ENCODE measurements at places on chromosomes 3 and 15.

DNA sequence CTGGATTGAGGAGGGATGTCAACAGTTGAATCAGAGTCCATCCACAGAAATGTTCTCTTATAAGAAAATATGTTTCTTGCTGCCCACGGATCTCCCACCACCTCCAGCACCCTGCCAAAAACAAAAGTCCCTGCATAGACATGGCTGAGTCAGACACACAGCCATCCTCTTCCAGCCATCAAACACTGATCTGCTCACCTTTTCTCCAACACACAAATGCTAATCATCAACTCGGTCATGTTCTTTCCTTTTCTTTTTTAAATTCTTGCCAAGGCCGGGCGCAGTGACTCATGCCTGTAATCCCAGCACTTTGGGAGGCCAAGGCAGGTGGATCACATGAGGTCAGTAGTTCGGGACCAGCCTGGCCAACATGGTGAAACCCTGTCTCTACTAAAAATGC, 110.7 kb upstream of the IL12A start:
- no peak for DNase-seq

DNA sequence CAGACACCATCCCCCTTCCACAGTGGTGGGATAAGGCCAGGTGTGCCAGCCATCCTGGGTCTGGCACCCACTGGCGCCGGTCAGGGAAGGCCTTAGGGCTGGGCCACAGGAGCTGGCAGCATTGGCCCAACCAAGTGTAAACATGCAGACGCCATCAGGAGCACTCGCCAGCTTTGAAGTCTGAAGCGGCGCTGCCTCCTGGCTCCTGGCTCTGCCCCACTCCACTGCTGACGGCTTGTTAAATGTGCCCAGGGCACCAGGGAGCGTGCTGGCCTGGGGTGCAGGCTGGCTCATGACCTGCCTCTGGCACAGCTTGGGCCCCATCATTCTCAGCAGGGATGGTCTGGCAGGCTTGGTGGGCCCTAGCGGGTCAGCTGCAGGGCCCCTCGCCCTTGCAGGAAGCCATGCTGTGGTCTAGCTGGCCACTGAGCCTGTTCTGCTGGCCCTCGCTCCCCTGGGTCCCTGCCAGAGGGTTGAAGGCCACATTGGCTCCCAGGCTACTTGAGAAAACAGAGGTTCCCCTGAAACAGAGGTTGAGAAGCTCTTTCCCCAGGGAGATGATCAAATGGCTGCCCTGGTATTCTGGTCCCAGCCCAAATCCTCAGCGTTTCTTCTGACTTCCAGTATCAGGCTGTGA, 116.6 kb downstream of the DNAJB8 start:
- no peak for DNase-seq

- no peak for DNase-seq
Observed at GRCh38 chr15:59378855-59379254, 6.2 kb upstream of the MYO1E start.

GRCh38 chr3:125062904-125063618, 7.3 kb upstream of the HEG1 start:
- no peak for DNase-seq

DNA sequence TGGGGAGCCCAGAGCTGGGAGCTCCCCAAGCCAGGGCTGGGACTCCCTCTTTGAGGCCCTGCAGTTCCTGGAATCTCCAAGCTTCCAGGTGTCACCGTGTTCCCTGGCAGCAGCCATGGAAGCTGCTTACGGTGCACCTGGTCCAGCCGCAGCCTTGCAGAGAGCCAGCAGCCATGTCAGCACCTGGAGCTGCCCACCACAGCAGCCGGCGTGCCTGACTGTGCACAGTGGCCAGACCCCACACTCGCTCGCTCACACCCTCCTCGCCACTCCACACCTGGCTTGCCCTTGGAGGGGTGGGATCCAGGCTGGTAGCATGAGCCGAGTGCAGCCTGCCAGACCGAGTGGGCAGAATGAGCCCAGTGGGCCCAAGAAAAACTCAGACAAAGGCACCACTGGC, 14.8 kb upstream of the HTR3E start:
- no peak for DNase-seq

DNA sequence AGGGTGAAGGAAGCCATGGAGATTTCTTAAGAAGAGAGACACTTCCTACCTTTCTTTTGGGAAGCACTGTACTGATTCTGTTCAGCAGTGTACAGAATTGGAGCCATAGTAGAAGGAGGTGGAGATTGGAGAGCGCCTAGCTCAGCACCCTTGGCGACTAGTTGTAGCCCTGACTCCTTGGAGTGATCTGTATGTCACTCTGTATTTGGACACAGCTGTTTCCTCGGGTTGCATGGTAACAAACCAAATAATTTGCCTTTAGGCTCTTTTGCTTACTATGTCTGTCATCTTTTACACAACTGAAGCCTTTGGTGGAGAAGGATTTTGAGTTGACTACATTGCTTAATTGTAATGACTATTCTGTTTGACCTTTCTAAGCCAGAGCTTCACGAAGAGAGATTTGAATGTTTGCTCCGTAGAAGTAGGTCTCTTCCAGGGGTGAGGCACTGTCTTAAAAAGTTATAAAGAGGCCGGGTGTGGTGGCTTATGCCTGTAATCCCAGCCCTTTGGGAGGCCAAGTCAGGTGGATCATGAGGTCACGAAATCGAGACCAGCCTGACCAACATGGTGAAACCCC, 77.1 kb downstream of the AKAP13 start:
- DNase-seq: no peak

GRCh38 chr15:45251888-45252287, at the start of gene SLC28A2:
TSS of gene SLC28A2 (plus strand) at chr15:45252234. CDS start at chr15:45253216, 982 bp downstream.
- DNase-seq: no peak

DNA sequence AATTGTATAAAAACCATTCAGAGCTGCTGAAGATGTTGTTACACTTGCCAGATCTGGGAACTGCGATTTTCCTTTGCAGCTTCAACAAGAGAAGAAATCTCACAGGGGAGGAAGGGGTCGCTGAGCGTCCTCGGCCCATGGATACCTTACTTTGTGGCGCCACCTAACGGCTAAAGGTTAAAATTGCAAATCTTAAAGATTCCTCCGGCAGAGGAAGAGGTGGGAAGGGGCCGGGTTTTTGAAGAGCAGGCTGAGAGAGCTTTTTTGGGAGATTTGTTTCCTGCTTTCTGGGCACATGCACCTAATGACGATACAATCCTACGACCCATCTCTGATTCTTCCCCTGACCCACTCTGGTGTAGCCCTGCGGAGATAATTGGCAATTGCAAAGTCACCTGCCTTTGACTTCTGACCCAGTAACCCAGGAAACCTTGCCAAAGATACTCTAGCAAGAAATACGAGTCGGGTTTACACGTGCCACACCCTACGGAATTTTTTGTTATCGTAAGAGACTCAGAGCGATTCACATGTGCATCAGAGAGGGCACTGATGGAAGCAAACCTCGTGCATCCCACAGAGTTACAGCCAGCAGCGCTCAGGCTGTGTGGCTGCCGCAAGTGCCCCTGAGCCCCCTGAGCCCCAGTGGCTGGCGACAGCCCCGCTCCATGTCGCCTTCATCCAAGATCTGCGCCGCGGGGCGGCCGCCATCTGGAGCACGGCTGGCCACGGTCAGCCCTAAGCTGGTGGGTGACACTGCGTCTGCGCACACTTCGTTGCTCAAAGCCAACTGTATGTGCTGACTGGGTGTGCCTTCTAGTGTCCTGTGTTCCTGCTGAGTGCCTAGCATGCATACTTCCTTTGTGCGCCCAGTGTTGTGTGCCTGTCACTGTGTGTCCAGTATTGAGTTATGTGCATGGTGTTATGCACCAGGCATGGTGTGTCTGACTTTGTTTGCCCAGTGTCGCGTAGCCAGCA, 55.2 kb upstream of the CHRNA7 start:
- no peak for DNase-seq

DNA sequence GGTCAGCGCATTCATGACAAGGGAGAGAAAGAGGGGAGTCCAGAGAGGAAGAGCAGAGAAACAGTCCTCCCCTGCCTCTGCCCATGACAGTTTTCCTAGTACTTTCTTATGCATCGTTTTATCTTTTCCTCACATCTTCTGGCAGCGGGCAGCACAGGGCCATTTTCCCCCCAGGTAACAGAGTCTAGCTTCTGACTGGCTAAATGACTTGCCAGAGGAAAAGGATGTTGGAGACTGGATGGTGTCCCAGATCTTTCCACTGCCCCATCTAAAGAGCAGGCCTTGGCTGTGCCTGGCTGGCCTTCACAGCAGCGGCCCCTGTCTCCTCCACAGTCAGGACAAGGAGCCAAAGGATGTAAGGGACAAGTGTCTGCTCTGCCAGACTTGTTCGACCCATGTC, 59.3 kb downstream of the CTDSPL start:
- no peak for DNase-seq

DNA sequence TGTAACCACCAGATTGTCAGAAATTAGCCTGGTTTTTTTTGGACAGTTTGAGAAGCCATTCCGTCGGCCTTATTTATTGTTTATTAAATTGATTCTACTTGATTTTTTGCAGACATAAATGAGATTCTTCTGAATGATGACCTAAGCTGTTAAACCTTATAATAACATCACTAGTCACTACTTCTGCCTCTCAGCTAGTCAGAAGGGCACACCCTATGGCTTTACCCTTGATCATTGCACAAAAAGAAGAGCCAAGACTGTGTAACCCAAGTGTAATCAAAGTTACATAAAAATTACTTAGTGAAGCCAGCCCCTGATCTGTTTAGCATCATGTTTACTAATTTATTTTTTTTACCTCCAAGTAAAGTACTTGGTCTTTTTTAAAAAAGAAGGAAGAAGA, 64.3 kb downstream of the CHL1 start:
- no peak for DNase-seq

DNA sequence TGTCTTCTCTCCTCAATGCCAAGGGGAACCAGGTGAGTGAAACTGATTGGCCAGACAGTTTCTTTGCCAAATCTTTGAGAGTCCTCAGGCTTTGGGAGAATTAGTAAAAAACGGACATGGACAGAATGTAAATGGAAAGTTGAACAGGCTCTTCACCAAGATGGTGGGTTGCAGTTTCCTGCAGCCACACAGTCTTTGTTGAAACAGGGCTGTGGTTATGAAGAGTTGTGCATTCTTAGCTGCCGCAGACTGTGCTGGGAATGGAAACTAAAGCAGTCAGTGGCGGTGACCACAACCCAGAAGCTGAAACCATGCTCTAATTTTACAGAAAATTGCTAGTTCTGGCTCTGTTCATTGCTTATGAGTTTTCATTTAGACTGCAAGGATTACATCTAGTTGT, 42.1 kb upstream of the TASOR start:
- no peak for DNase-seq

GRCh38 chr3:186075489-186075888, 33.4 kb downstream of the ETV5 start:
- no peak for DNase-seq

DNA sequence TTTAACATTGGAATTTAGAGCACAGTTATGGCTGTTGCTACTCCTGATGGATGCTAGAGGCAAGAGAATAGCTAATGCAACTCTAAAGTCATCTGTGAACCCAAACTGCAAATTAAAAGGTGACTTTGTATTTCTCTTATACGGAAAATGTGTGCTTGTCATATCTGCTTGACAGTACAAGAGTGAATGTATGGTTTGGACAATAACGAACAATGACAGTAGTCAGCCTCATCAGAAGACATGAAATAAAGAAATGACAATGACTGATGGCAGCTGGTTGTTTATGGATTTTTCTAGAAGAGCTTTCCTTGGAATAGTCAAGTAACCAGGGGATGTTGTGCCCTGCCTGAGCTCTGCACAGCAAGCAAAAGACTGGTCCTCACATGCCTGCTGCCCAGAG, 168.8 kb upstream of the FEZF2 start:
- DNase-seq: no peak

DNA sequence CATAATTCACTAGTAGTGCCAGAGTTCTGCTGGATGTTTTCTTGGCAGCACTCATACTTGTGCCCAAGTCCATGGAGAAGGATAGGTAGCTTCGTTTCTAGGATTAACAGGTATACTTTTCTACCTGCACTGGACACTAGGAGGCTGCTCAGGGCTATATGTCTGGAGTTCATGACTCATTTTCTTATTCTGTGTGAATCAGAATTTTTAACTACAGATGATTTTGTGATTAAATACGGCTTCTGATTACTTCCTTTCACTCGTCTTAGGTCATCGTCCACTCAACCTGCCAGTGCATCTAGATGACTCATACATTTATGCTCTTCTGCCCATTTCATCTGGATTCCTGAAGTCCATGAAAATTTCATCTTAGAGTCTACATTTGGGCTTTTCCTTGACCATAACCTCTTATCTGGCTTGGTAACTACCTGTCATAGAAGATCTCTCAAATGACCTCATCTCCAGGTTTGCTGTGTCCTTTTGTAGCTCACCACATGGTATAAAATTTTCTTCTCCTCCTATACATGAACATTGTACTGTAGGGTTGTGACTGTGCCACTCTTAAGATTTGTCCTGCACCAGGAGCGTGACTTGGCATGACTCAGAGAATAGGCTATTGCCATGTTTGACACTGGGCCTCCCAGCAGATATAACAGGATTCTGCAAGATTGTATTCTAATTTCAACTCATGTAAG, 66.7 kb upstream of the GCSAM start:
- no peak for DNase-seq

DNA sequence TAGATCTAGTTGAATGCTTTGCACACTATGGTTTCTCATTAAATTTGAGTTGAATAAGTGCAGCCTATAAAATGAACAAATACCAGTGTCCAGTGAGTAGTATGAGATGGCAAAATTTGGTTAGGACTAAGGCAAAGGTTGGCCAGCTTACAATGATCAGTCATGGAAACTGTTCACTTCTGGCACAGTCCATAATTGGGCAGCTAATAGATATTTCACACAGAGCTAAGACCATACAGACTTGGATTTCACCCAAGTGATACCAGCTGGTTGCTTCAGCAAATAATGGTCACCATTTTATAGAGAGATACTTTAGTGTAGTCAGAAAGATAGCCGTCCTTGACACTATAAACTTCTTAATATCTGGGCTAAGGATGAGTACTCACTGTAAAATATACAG, 15.7 kb downstream of the GAP43 start:
- DNase-seq: no peak

DNA sequence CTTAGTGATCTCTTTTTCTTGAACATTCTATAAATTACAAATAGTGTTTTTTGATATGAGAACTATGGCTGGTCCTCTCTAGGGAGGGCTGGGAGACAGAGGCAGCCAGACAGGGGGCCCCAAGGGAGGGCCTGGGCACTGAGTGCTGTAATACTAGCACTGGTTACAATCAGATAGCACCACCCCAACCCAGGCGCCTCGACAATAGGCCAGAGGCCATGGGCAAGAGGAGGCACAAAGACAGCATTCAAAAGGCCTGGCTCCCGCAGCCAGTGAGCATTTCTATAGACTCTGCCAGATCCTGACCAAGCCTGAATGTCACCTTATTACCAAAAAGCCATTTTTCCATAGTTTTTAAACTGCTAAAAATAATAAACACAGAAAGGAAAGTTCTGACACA, 158.5 kb downstream of the THRB start:
- DNase-seq: no peak

DNA sequence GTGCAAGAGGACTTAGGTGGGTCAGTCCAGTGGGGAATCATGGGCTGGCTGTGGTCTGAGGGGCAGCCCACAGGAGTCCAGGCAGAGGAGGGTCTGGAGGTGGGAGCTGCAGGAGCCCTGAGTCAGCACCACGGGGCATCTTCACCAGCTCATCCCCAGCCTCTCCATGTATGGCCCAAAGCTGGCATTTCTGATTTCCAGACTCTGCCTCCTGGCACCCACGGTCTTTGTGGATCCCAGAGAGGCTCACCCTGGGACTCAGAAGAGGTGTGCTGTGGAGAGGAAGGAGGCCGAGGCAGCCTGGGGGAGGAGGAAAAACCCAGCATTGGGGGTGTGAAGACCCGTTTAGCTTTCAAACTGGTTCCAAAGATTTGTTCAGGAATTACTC, 64.5 kb upstream of the KLF13 start:
- DNase-seq: peak; percentile 22

Data from mesothelial cell of epicardium (in vitro differentiated cells).